Calu3 (cell line): ENCODE measurements at places on chromosomes 12 and 14. TPM values are rescaled to one million over a fixed set of nuclear protein-coding genes. Genes with fewer than 3 reads are reported as not detected.

Gene KCNMB4
- 6.4 and 8.4 TPM in 2 replicates for total RNA-seq

Gene TAS2R8
- not detected in 2 replicates for total RNA-seq

Gene MGST1
- total RNA-seq, result 352 and 354 TPM in 2 replicates

Gene DPF3
- 6.9 and 9.6 TPM in 2 replicates for total RNA-seq

Gene GALNT6
- 34.0 and 45.3 TPM in 2 replicates for total RNA-seq

DNA sequence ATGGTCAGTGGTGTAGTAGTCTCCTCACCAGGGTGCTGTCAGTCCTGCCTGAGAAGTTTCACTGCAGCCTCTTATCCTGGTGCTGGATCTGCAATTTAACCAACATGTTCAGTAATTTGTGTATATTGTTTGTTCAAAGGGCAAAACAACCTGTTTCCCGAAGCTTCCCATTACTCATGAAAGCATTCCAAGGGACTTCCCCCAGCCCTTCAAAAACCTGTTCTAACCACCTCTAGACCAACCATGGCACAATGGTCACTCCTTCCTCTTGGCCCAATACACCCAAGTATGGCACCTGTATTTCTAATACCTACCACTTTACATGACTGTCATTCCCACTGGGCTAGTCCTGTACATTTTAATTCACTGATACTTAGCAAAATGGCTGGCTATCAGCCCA lies 12.1 kb downstream of the CKAP4 start:
- no peaks in the 10 kb centered on the region for H3K27me3 ChIP-seq
- H3K36me3 ChIP-seq, result peaks cover 33% of the 10 kb centered on the region
- no peak for DNase-seq
- H3K4me3 ChIP-seq, result no peak overlapping the region
- H3K4me1 ChIP-seq, result no peaks in the 10 kb centered on the region

- H3K27ac ChIP-seq, result no peak overlapping the region
- H3K4me3 ChIP-seq, result no peak overlapping the region
- H3K27me3 ChIP-seq, result no peaks in the 10 kb centered on the region
Observed at GRCh38 chr14:35858521-35859209, 32.5 kb downstream of the BRMS1L start.

DNA sequence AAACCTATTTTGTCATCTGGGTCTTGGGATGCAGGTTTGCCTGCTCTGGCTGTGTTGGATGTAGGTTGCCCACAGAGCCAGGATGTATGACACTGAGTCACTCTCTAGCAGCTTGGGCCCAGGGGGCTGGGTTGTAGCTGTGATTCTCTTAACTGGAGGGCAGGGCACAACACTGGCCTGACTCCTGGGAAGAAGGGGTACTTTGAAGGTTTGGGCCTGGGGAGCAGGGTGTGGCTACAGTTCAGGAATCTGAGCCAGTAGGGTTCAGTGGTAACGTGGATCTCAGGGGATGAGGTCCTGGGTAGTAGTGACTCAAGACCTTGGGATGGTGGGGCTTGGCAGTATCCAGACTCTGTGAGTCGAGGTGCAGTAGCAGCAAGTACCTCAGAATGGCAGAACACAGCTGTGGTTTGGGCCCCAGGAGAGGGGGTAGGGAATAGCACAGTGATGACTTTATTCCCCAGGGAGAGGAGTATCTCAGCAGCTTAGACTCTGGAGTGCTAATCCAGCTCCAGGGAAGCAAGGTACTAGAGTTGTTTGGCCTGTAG lies 25.7 kb downstream of the TBC1D15 start:
- H3K27ac ChIP-seq, result no peak overlapping the region
- H3K4me3 ChIP-seq, result no peak overlapping the region
- peaks cover 16% of the 10 kb centered on the region for H3K4me1 ChIP-seq
- no peaks in the 10 kb centered on the region for H3K27me3 ChIP-seq
- H3K36me3 ChIP-seq, result peaks cover 14% of the 10 kb centered on the region

DNA sequence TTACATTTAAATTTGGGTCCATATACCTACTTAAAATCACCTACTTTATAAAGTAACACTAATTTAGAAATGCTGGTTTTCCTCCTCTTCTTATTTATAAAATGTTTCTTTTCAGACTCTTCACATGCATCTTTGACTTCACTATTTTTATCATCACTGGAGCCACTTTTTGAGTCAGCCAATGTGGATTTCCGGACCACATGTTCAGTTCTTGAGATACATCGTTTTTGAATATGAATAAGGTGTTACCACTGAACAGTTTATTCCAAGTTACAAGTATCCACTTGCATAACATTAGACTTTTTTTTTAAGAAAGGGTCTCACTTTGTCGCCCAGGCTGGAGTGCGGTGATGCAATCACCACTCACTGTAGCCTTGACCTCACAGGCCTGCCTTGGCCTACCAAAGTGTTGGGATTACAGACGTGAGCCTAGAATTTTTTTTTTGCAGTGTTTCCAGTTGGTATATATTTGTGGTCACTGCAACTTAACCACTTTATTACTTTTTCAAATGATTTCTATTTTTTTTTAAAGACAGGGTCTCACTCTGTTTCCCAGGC lies 5.7 kb downstream of the FNTB start:
- H3K4me3 ChIP-seq, result no peak overlapping the region
- H3K27me3 ChIP-seq, result no peaks in the 10 kb centered on the region
- no peak overlapping the region for H3K27ac ChIP-seq
- H3K4me1 ChIP-seq, result peaks cover 20% of the 10 kb centered on the region
- DNase-seq, result no peak
- peaks cover 3% of the 10 kb centered on the region for H3K36me3 ChIP-seq

GRCh38 chr12:56398324-56398723 lies 35.7 kb upstream of the APOF start:
- no peaks in the 10 kb centered on the region for H3K27me3 ChIP-seq
- H3K4me1 ChIP-seq, result peaks cover 7% of the 10 kb centered on the region
- no peak overlapping the region for H3K27ac ChIP-seq
- no peaks in the 10 kb centered on the region for H3K36me3 ChIP-seq
- DNase-seq, result no peak

GRCh38 chr14:59245809-59246295 lies 57.4 kb downstream of the DAAM1 start:
- no peak for DNase-seq
- H3K4me3 ChIP-seq, result no peak overlapping the region
- H3K27me3 ChIP-seq, result no peaks in the 10 kb centered on the region
- peaks cover 22% of the 10 kb centered on the region for H3K4me1 ChIP-seq
- no peak overlapping the region for H3K27ac ChIP-seq

- H3K4me1 ChIP-seq, result peaks cover 13% of the 10 kb centered on the region
- no peak overlapping the region for H3K27ac ChIP-seq
- H3K4me3 ChIP-seq, result no peak overlapping the region
- DNase-seq, result no peak
- H3K36me3 ChIP-seq, result no peaks in the 10 kb centered on the region
Observed at GRCh38 chr14:56092763-56093162, 25.4 kb upstream of the PELI2 start.

- no peaks in the 10 kb centered on the region for H3K27me3 ChIP-seq
- no peak for DNase-seq
- no peaks in the 10 kb centered on the region for H3K36me3 ChIP-seq
- H3K27ac ChIP-seq, result peak overlapping the region; percentile 16
- H3K4me3 ChIP-seq, result no peak overlapping the region
- peaks cover 8% of the 10 kb centered on the region for H3K4me1 ChIP-seq
Observed at GRCh38 chr12:84922693-84923092, 10.1 kb upstream of the SLC6A15 start.

- no peaks in the 10 kb centered on the region for H3K27me3 ChIP-seq
- peaks cover 30% of the 10 kb centered on the region for H3K4me1 ChIP-seq
- H3K27ac ChIP-seq, result no peak overlapping the region
- DNase-seq, result peak; percentile 49
- peak overlapping the region; percentile 85 for H3K4me3 ChIP-seq
Observed at GRCh38 chr14:102593061-102593824, 794 bp downstream of the RCOR1 start.

GRCh38 chr12:115114140-115114539 lies 430.2 kb upstream of the TBX3 start:
- no peak for DNase-seq
- no peak overlapping the region for H3K27ac ChIP-seq
- no peaks in the 10 kb centered on the region for H3K36me3 ChIP-seq
- no peaks in the 10 kb centered on the region for H3K4me1 ChIP-seq

DNA sequence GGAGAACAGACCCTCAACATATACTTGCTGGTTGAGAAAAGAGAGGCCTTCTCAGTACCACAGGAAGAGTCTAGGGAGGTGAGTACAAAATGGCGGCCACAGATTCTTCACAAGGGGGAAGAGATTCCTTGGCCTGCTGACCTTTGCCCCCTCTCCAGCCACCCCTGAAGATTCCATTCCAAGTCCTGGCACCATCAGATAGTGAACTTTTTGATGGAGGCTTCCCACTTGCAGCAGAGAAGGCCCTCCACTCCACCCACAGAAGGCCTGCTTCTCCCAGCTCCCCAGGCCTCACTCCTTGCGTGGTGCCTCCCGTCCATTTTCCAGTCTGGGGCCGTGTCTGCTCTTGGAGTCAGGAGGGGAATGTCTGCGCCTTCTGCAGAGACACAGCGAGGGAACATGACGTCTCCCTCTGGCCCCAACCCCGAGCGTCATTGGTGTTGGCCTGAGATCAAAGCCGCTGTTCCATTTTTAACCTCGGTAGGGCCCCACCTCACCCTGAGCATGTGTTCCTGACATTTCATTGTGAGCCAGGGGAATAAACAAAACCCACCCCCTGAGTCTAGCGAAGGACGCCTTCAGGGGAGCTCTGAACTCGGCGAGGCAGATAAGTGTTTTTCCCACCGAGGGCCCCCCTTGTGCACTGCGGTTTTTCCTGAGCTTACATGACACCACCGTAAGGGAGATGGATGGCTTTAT lies 268.7 kb upstream of the TBX3 start:
- no peaks in the 10 kb centered on the region for H3K36me3 ChIP-seq
- H3K4me3 ChIP-seq, result no peak overlapping the region
- DNase-seq, result no peak

GRCh38 chr12:118166946-118167345 lies 31.0 kb downstream of the PEBP1 start:
- no peak overlapping the region for H3K4me3 ChIP-seq
- H3K27ac ChIP-seq, result no peak overlapping the region
- H3K27me3 ChIP-seq, result no peaks in the 10 kb centered on the region
- DNase-seq, result no peak

DNA sequence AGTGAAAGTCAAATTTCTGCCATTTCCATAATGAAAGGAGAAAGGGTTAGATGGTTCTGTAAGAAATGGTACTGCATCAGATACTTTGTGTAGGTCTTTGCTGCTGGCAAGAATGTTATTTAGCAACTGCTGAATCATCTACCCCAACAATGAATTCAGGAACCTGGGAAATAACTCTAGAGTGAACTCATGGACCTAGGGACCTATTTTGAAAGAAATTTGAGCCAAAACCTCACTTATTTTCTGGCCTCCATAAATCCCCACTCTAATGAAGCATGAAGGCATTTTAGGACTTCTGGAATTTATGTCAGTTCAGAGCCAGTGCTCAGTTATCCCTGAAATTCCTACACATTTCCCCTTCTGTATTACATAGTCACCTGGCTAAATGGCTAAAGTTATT lies 50.9 kb upstream of the CPNE8 start:
- H3K27ac ChIP-seq, result no peak overlapping the region
- H3K27me3 ChIP-seq, result no peaks in the 10 kb centered on the region
- DNase-seq, result no peak
- H3K36me3 ChIP-seq, result no peaks in the 10 kb centered on the region

DNA sequence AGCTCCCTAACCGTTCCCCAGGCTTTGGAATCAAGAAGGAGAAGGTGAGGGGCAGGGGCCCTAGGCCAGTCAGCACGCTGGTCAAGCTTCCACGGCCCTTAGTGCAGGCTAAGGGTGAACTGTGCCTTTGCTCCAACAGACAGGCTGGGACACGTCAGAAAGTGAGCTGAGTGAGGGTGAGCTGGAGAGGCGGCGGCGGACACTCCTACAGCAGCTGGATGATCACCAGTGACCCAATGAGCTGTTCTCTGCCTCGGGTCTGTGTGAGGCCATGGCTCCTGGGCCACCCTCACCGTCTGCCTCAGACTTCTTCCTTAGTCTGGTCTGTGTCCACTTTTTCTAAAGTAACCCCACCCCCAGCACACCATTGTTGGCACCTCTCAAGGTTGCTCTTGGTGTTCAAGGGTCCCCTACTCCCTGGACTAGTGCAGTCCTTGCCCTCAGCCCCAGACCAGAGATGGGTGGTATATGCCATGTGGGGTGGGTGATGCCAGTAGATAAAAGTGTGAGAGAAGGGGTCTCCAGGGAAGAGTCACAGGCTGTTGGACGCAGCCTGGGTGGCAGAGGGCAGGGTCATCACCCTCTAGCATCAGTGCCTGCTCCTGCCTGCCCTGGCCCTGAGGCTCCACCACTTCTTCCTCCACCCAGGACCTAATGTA lies 20.7 kb downstream of the PRPF40B start:
- H3K27ac ChIP-seq, result no peak overlapping the region
- DNase-seq, result no peak
- H3K4me1 ChIP-seq, result no peaks in the 10 kb centered on the region
